Cardiac fibroblast (primary cell): ENCODE measurements at places on chromosomes 6 and 20.

DNA sequence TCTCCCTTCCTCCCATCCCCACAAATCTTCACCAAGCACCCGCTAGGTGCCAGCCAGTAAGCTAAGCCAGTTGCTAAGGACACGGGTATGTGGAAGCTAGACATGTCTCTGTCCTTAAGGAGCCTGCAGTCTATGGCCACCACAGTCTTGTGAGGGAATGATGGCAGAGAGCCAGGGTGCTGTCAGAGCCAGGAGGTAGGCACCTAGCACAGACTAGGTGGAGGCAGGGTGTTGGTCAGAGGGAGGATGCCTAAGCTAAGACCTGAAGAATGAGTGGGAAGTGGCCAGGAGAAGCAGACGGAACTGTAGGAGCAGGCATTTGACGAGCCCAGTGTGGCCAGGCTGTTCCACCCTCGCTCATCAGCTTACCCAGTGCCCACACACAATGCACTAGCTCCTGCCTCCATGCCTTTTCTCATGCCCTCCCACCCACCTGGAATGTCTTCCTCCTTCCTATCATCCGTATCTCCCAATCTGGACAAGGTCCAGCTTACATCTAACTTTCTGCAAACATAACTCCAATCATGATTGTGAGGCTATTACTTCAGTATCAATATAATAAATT is 125.6 kb downstream of the FOXC1 start:
- DNase-seq: no peak

- peak; percentile 10 for DNase-seq
Measured at GRCh38 chr6:38876475-38876874, 161.4 kb downstream of the DNAH8 start.

DNA sequence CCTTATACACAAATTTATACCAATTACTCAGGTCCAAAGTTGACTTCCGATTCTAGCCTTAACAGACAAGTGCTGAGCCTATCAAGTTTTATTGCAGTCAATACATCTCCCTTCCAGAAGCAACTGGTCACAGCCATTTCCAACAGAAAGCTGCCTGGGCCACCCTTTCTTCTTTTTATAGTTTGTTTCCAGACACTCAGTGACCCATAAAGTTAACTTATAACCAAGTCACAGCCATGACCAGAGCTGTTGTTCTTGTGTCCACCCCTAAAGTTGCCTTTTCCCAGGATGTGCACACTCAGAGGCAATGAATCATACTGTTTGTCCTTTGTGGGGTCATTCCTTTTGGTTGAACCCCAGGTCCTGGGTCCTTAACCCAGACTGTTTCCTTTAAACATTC is 89.9 kb downstream of the CD83 start:
- no peak for DNase-seq

- DNase-seq: no peak
Measured at GRCh38 chr20:46583411-46584214, 33.2 kb upstream of the OCSTAMP start.

GRCh38 chr6:133034509-133035206 is 206.5 kb upstream of the EYA4 start:
- DNase-seq: no peak

- DNase-seq: no peak
Measured at GRCh38 chr6:89613790-89614189, 24.8 kb downstream of the LYRM2 start.

GRCh38 chr6:159753081-159753872 is 8.6 kb upstream of the ACAT2 start:
- no peak for DNase-seq

- DNase-seq: no peak
Measured at GRCh38 chr6:18412068-18412467, 24.9 kb downstream of the RNF144B start.

- no peak for DNase-seq
Measured at GRCh38 chr6:79797912-79798311, 149.4 kb downstream of the ELOVL4 start.

DNA sequence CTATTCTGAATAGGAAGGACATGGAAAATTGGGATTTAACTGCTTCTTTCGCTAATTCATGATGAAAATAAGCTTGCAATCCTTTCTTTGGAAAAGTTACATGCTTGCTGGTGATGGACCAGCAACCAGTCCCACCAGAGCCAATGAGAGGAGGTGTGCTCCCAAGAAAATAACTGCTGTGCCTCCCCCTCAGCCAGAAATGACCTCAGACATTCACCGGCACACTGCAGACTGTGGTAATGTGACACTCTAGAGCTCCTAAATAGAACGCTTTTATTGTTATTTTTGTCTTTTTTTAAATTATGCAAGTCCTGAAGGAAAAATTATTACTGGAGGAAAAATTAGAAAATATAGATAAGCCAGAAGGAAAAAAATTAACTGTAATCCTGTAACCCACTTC is 2.6 kb downstream of the PYGB start:
- peak; percentile 31 for DNase-seq

DNA sequence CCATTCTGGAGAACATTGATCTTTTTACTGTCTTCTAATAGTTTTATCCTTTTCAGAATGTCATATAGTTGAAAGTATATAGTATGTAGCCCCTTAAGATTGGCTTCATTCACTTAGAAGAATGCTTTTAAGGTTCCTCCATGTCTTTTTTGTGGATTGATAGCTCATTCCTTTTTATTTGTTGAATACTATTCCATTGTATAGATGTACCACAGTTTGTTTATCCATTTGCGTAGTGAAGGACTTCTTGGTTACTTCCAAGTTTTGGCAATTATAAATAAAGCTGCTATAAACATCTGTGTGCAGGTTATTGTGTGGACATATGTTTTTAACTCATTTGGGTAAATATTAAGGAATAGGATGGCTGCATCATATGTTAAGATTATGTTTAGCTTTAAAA is 27.8 kb downstream of the ABT1 start:
- no peak for DNase-seq

- DNase-seq: no peak
Measured at GRCh38 chr20:16710781-16711180, 19.0 kb upstream of the SNRPB2 start.

GRCh38 chr6:81744131-81744530 is 8.3 kb downstream of the TENT5A start:
- no peak for DNase-seq

GRCh38 chr6:134609716-134610261 is 291.9 kb upstream of the SGK1 start:
- no peak for DNase-seq

- DNase-seq: no peak
Measured at GRCh38 chr6:124822204-124822613, 140.0 kb upstream of the RNF217 start.

DNA sequence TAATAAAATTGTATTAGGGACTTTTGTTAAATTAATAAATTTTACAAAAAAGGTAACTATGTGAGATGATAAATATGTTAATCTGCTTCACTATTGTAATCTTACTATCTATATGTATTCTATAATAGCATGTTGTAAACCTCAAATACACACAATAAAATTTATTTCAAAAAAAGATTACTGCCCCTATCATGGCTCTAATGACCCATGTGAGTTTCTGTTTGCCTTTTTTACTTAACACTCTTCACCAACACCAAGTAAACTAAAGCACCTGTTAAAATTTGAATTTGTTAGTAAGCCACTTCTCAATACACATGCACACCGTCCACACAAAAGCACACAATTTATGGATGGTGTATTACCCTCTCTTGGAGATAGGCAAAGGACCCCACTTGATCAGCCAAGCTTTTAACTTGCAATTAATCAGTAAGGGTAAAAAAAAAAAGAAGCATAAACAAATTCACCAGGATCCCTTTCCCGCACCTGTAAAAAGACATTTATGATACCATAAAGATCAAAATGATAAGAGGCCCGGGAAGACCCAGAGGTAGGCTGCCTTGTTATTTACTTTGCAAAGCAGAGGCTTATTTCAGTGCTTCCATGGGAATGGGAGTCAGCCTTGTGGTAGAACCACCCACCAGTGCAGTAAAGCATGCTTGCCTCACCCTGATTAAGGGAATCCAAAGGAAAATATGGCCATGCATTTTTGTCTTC is 28.6 kb upstream of the PKHD1 start:
- DNase-seq: no peak

DNA sequence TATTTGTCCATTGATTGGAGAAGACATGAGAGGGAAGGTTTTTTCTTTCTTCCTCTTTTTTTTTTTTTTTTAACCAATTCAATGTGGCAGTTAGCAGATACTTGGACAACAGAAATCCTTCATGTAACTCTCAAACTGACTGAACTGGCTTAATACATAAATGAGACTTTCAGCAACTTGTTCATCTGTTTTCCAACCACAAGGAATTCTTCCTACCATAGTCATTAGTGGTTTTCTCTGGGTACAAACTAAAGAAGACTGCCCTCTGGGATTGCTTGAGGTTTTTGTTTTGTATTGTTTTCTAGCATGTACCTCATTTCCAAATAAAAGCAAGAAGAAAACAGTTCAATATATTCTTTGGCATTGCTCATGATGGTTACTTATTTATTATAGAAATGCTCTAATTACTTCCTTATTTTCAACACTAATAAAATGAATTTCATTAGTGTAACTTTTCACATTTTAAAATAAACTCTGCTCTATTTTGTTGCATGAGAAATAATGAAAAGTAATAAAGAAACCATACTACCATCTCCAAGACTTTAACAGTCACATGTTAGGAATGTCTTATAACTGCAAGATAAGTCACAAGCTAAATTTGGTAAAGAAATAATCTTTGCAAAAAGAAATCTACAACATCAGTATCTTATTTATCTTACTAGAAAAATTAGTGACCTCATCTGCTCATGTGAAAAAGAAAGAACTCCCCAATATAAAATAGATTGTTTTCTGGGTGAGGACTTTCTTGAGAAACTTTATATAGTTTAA is 52.0 kb downstream of the ME1 start:
- DNase-seq: peak; percentile 79

GRCh38 chr6:135270676-135271536 is 89.8 kb downstream of the MYB start:
- DNase-seq: no peak

DNA sequence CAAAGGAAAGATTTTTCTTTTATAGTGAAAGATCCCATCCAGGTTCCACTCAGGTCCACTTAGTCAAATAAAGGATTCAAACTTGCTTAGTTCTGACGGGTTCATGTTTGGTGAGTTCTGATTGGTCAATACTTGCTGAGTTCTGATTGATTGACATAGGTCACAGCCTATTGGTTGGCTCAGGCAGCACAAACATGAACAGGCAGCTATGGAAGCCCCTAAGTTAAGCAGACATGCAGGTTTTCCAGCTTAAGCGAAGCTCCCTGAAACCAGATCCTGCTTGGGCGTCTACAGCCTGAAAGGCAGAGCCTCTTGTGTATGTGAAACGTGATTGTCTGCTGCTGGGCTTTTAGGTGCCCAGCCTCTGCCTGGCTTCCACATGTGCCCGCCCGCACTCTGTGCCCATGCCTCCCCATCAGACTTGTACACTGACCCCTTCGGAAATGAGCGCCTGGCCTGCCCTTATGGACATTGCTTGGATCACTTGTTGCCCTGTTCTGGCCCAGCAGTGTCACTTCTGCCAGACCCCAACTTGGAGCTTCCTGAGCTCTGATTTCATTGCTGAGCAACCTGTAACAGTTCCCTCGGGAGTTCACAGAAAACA is 45.4 kb upstream of the ECI2 start:
- peak; percentile 66 for DNase-seq

GRCh38 chr6:124963831-124964763 is 1.9 kb downstream of the RNF217 start:
- peak; percentile 79 for DNase-seq

DNA sequence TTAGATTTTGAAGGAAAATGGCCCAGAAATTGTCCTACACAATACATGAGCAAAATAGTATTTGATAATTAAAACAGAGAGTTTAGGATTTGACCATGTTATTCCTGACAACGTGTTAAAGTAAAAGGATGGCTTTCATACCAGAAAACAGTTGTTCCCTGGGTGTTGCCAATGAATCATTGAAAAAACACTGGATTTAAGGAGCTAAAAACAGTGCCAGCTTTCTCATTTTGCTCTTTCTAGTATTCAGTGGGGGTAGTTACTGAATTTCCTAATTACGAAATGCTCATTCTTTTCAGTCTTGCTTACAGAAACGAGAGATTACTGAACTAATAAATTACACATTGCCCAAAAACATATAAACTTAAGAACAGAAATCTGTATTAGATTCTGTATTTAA is 26.6 kb upstream of the SNAP91 start:
- no peak for DNase-seq

GRCh38 chr20:56808732-56809131 is 179.6 kb downstream of the TFAP2C start:
- no peak for DNase-seq

DNA sequence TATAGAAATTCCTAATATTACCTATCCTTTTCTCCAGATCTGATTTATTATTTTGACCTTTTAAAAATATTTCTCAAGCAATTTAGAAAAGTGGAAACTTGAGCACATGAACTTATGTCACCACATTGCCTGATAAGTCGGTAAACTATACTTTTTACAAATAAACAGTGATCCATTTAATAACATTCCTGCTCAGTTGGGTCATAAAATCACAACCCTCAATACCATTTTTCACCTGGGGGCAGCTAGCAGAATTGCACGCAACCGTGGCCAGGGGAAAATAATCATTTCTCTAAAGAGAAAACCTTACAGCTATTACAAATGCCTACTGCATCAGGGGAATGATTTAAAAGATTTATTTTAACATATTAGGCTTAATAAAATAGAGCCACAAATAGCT is 614.5 kb downstream of the PHF3 start:
- DNase-seq: no peak

GRCh38 chr6:138907167-138907566 is 80.9 kb downstream of the REPS1 start:
- no peak for DNase-seq

DNA sequence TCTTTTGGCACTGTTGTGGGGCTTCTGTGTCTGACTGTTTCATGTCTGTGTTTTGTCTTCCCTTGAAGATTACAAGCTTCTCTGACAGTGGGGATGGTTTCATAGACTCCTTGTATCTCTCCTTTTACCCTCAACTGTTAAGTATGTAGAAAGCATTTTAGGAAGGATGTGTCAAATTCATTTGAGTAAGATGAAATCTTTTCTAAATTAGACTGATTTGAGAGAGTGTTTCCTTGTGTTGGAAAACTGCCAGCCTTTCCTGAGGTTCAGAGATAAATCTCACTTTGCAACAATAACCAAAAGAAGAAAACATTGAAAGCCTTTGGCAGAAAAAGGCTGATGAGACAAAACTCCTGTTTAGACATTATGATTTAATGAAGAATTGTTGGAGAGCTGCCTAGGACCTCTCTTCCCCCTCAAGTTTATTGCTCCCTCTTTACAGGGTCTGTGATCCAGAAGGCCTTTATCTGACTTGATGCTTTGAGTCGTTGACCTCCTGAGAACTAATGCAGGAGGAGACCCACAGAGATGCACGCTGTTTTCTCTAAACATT is 68.3 kb downstream of the ANKS1A start:
- DNase-seq: no peak
